Ammon's horn (tissue), 1 donor: ENCODE measurements at places on chromosomes 12 and 14.

- no peak for DNase-seq
Observed at GRCh38 chr12:71605039-71605438, 58.6 kb downstream of the ZFC3H1 start.

- DNase-seq, result peak; percentile 57
Observed at GRCh38 chr12:55686366-55687010, 21.2 kb downstream of the ITGA7 start.

GRCh38 chr12:119082016-119082415 lies 96.7 kb upstream of the HSPB8 start:
- DNase-seq, result no peak

DNA sequence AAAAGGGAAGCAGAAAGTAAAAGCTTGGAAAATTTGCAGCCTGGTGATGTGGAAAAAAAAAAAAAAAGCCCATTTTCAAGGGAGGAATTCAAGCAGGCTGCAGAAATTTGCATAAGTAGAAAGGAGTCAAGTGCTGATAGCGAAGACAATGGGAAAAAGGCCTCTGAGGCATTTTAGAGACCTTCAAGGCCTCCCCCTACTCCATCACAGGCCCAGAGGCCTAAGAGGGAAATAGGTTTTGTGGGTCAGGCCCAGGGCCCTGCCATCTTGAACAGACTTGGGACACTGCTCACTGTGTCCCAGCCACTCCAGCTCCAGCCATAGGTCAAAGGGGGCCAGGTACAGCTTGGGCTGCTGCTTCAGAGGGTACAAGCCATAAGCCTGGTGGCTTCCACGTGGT lies 13.8 kb upstream of the PRKD1 start:
- DNase-seq, result no peak

- no peak for DNase-seq
Observed at GRCh38 chr14:24066496-24067132, 4.7 kb upstream of the CPNE6 start.

- DNase-seq, result no peak
Observed at GRCh38 chr14:98912655-98913054, 359.3 kb downstream of the BCL11B start.

GRCh38 chr14:61337893-61338292 lies 16.5 kb downstream of the PRKCH start:
- DNase-seq, result no peak

- DNase-seq, result no peak
Observed at GRCh38 chr12:98572010-98572409, 21.5 kb upstream of the SLC25A3 start.

- peak; percentile 76 for DNase-seq
Observed at GRCh38 chr12:3275171-3276041, 198.2 kb downstream of the TSPAN9 start.

- DNase-seq, result no peak
Observed at GRCh38 chr12:15268309-15268708, 47.1 kb upstream of the RERG start.

DNA sequence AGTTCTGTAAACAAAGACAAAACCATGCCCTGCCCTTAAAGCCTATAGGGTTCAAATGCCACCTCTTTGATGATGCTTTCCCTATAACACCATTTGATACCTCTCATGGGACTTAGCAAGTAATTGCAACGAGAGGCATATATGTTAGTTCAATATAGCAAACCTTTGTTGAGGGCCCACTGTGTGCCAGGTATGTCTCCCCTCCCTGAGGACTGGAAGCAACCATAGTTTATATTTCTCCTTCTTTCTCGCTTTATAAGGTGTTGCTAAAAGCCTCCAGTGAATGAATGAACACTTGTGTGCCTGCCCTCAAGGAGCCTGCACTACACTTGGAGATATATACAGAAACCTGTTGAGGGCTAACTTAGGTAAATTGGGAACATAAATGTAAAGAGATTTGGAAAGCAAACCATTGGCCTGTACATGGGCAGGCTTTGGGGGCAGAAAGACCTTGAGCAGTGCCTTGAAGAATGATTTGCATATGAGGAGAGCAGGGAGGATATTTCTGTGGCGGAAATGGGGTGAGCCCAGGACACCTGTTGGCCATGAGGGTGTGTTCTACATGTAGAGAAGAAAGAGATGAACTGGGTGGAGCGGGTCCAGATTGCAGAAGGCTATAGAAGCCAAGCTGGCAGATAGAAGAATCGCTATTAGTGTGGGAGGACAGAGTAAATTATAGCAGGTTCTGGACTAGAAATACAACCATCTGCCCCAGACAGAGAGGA lies 1.8 kb upstream of the CKAP4 start:
- no peak for DNase-seq

DNA sequence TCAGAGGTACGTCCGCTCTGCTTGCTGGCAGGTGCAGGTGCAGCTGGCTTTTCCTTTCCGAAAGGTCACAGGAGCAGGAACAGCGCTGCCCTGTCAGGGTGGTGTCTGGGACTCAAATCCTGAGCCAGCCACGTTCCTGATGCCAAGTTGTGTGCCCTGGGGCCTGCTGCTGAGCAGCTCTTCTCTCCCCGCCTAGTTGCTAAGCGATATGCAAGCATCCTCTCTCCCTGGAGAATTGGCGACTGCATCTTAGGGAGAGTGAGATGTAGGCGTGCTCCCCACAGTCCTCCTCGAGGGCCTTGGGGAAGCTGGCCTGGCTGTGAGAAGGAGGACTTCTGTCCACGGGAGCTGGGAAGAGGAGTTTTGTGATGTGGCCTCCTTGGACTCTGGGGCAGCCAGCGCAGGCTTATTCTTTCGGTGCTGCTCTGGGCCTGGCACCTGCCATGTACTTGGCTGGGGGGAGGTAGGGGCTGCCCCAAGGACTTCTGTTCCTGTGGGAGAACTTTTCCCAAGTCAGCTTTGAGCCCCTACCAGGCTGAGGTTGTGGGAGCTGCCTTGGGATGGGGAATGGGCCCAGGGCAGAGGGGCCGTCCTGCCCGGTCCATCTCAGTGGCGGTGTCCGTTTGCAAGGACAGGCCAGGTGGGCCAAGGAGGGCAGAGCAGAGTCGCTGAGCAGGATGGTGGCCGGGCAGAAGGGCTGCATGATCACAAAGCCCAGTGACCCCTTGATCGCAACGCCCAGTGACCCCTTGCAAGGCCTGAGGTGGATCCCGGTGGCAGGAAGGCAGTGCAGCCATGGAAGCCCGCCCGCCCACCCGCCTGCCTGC lies 183.5 kb downstream of the ADGRD1 start:
- DNase-seq, result peak; percentile 34

- DNase-seq, result peak; percentile 17
Observed at GRCh38 chr14:76456200-76456599, 80.3 kb downstream of the ESRRB start.

DNA sequence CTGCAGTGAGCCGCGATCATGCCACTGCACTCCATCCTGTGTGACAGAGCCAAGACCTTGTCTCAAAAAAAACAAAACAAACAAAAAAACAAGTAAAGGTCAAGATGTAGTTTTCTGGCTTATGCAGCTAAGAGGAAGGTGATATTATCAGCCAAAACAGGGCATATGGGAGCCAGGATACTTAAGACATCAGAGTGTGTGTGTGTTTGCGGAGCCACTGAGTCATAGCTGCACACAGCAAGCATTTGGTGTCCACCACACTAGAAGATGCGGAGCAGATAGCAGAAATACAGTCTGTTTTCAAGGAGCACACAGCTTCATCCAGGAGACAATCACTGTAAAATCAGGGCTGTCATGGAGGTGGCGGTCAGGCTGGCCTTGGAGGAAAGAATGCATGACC lies 72.6 kb upstream of the REP15 start:
- no peak for DNase-seq

DNA sequence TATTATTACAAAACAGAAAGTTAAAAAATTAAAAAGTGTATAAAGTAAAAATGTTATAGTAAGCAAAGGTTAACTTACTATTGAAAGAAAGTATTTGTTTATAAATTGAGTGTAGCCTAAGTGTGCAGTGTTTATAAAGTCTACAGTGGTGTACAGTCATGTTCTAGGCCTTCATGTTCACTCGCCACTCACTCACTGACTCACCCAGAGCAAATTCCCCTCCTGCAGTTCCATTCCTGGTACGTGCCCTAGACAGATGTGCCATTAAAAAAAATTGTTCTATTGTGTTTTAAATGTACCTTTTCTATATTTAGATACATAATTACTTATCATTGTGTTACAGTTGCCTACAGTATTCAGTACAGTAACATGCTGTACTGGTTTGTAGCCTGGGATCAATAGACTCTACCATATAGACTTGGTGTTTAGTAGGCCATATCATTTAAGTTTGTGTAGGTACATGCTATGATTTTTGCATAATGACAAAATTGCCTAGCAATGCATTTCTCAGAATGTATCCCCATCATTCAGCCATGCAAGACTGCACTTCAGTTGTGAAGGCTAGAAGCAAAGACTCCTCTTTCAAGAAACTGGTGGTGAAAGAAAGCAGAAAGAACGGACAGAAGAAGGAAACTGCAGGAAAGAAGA lies 100.6 kb downstream of the DACT1 start:
- no peak for DNase-seq

DNA sequence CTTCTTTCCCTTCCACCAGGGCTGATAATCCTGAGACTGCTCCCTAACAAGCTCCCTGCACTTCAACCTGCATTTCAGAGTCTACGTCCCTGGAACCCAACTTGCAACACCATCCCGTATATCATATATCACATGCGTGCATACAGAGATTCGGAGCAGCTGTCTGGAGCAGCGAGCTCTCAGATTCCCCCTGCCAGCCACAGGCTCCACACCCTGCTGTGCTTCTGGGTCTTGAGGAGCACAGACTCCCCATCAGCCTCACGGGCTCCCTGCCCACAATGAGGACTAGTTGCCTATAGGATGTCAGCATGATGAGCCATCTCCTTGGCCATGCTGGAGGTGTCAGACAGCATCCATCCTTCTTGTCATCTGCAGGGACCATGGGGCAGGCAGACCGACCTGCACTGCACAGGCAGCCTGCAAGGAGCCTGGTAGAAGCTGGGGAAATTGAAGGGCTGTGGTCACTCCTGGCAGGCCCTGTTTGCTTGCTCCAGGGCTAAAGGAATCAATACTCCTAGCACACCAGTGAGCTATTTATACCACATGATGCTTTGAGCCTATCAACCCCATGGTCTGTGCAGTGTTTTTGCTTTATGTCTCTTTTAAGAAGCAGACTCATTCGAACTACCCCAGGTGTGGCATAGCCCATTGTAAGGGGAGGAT lies 19.6 kb upstream of the HDAC7 start:
- DNase-seq, result no peak

DNA sequence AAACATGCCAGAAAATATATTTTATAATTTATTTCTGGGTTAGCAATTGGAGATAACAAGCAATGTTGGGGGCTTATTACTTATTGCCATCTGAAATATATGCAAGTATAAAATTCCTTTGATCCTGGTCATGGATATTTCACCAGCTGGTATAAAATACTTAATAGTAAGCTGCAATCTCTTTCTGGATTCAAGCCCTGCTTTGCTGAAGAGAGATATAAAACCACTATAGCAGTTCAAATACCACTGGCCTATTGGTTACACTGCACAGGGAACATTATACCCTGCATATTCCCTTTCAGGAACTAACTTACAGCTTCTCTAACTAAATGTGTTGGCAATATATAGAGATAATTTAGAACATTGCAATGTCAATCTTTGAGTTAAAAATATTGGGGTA lies 546.2 kb upstream of the ATP2B1 start:
- DNase-seq, result no peak

DNA sequence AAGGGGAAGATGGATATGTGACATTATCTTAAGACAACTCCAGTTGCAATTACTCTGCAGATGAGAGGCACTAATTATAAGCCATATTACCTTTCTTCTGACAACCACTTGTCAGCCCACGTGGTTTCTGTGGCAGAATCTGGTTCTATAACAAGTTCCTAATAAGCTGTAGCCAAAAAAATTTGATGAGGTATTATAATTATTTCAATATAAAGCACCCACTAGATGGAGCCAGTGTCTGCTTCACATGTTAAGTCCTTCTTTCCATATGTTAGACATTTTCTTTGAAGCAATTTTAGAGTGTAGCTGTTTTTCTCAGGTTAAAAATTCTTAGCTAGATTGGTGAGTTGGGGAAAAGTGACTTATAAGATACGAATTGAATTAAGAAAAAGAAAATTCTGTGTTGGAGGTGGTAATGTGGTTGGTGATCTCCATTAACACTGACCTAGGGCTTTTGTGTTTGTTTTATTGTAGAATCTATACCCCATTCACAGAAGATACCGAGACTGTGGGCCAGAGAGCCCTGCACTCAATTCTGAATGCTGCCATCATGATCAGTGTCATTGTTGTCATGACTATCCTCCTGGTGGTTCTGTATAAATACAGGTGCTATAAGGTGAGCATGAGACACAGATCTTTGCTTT lies 36.9 kb downstream of the PSEN1 start:
- peak; percentile 50 for DNase-seq

DNA sequence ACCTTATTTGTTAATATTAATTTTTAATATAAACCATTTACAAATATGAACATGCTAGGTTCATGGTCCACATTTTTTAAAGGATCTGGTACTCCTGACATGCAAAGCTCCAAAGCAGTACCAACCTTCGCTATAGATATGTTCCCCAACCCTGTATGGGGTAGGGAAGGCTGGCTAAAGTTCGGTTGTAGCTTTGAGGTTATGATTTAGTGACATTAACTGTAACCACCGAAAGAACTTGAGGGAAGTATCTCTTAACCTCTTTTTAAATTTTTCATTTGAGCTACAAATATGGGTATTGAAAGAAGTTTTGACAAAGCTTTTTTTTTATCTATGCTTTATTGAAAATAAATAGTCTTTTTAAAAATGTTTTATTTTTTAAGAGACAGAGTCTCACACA lies 115.5 kb downstream of the DYRK2 start:
- DNase-seq, result no peak

- no peak for DNase-seq
Observed at GRCh38 chr12:58487255-58487654, 433.0 kb downstream of the LRIG3 start.

DNA sequence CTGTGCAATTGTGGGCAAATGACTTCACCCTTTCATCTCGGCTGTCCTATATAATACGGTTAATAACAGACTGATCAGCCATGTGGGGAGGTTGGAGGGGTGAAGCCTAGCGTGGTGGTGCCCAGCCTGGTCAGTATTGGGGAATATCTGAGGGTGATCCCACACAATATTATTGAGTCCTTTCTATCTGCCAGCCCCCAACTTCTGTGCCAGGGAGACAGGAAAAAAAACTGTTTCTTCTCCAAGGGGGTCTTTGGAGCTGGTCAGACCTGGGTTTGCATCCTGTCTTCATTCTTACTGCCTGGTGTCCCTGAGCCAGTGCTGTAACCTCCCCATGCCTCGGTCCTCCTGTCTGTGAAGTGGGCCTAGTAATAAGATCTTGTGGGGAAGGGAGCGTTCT lies 6.5 kb downstream of the CYP46A1 start:
- DNase-seq, result no peak

DNA sequence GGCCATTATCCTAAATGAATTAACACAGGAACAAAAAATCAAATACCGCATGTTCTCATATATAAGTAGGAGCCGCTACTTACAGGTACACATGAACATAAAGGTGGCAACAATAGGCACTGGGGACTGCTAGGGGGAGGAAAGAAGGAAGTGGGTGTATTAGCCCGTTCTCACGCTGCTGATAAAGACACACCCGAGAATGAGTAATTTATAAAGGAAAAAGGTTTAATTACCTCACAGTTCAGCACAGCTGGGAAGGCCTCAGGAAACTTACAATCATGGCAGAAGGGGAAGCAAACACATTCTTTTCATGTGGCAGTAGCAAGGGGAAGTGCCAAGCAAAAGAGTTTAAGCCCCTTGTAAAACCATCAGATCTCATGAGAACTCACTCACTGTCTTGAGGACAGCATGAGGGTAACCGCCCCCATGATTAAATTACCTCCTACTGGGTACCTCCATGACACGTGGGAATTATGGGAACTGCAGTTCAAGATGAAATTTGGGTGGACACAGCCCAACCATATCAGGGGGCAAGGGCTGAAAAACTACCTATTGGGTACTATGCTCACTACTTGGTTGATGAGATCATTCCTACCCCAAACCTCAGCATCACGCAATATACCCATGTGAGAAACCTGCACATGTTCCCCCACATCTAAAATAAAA lies 16.4 kb upstream of the MIA2 start:
- no peak for DNase-seq
